ENCODE measurements at places on chromosomes 11 and 22. TPM values are rescaled to one million over a fixed set of nuclear protein-coding genes. Genes with fewer than 3 reads are reported as not detected.

Gene C11orf52
- total RNA-seq: 1.0 TPM

Gene TSGA10IP
- total RNA-seq: not detected

Gene KRTAP5-7
- total RNA-seq: not detected

Gene RBMXL2
- not detected for total RNA-seq

Gene EMID1
- 0.40 TPM for total RNA-seq

Gene P2RY2
- total RNA-seq: 19.7 TPM

Gene MRGPRX4
- total RNA-seq: not detected

Gene LDLRAD3
- 1.6 TPM for total RNA-seq

Gene RCN1
- total RNA-seq: 27.6 TPM

Gene ENTHD1
- not detected for total RNA-seq

Gene LIF
- total RNA-seq: 0.64 TPM

Gene SORL1
- total RNA-seq: 11.9 TPM

- DNase-seq: no peak
Measured at GRCh38 chr22:45430871-45431270, 17.4 kb downstream of the RIBC2 start.

DNA sequence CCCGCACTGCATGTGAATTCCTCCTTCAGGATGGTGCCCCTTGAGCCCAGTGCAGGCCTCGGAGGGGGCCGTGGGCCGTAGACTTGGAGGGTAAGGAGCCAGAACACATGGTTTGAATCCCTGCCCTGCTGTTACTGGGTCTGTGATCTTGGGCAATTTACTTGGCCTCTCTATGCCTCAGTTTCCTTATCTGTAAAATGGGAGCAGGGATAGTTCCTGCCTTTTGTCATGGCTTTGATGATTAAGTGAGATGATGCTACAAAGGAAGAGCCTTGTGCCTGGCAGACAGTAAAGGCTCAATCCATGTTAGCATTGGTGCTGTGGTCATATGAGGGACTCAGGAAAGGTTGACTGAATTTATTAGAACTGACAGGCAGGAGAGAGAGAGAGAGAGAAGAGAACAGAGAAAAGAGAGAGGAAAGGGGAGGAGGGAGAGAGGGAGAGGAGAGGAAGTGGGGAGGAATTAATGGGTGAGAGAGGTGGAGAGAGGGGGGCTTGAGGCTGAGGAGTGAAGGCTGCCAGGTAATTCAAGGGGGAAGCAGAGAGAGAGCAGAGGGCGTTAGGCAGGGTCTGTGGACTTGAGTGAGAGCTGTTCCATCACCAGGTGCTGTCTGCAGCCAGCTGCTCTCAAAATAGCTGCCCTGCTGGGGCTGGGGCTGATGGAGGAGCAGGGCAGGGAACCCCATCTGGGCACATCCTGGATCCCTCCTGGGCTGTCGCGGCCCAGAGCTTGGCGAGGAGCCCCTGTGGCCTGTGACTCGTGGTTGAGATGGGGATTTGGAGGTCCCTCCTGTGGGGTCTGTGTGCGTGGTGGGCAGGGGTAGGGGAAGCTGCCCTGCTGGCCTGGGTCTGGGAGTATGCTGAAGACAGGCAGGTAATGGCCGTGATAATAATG lies 44.1 kb downstream of the MCM5 start:
- no peak for DNase-seq

GRCh38 chr11:71930556-71931244 lies 1.9 kb downstream of the RNF121 start:
- DNase-seq: no peak

- DNase-seq: peak; percentile 20
Measured at GRCh38 chr11:1163911-1164735, 6.4 kb downstream of the MUC5AC start.

DNA sequence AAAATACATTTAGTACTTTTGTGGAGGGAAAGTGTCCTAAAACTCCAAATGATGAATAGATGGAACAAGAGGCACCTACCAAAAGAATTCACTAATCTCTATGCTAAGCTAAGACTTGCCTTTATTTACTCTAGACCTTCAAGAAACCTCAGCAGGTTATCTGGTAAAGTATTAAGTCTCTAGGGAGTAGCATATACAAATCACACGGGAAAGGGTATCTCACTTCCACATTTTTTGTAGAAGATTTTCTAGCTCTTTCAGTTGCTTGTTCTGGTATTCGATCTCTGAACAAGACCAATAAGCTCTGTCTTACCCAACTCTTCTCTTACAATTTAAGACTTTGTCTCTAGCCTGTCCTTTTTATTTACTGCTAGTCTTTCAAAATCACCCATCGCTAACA lies 18.1 kb upstream of the CADM1 start:
- DNase-seq: no peak

DNA sequence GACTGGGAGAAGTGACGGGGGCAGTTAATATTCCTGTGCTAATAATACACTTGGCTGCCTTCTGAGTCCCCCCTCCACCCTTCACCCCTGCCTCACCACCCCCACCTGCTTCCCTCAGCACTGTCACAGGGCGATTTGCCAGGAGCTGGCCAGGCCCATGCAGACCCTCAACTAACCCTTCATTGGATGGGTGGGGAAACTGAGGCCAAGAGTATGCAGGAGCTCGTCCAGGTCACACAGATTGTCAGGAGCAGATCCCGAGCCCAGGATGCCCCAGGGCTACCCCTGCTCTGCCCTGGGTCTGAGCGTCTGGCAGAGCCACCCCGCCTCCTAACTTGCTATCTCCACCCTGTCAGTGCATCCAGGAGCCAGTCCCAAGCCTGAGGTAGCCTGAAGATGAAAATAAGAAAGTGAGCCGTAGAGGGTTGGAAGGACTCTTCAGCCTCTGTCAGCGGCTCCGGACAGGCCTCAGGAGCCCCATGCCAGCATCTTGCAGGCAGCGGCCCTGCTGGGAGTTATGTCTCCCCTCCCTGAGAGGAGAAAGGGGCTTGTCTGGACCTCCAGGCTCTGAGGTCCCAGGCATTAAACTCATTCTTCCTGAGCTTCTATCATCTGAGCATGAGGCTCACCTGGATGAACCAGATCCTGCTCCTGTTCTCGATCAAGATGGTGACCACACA lies 6.2 kb downstream of the TPBGL start:
- DNase-seq: no peak

DNA sequence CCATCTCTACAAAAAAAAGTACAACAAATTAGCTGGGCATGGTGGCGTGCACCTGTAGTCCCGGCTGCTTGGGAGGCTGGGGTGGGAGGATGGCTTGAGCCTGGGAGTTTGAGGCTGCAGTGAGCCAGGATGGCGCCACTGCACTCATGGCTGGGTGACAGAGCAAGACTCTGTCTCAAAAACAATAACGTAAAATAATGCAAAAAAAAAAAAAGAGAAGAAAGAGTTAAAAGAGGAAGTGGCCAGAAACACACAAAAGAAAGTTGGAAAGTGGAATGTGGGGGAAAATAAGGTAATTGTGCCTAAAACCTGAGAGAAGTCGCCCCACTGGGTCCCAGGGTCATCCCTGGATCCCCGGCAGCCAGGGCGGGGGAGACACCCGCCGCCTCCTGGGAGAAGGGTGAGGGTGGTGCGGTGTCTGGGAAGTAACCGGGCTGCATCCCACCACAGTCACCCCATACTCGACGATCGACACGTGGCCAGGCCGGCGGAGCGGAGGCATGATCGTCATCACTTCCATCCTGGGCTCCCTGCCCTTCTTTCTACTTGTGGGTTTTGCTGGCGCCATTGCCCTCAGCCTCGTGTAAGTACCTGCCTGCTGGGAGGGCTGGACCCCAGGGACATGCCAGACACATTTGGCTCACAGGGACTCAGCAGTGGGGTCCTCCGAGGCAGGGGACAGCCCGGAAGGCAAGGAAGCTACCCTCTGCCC lies 8.1 kb downstream of the UPK3A start:
- no peak for DNase-seq

GRCh38 chr11:86810288-86810687 lies 9.9 kb downstream of the PRSS23 start:
- DNase-seq: no peak

- peak; percentile 27 for DNase-seq
Measured at GRCh38 chr11:27720277-27720830, 20.1 kb upstream of the BDNF start.

DNA sequence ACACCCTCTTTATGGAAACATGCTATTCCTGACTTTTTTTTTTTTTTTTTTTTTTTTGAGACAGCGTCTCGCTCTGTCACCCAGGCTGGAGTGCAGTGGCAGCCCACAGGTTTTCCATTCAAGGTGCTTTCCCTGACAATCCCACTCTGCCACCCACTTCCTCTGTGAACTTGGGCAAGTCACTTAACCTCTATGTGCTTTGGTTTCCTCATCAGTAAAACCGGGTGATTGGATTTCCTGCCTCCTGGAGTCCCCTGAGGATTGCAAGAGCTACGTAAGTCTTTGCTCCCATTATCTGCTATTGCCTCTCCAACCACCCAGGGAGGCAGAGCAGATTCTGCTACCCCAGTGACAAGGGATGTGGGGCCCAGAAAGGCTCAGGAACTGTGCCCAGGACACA lies 54.1 kb downstream of the CELSR1 start:
- no peak for DNase-seq

DNA sequence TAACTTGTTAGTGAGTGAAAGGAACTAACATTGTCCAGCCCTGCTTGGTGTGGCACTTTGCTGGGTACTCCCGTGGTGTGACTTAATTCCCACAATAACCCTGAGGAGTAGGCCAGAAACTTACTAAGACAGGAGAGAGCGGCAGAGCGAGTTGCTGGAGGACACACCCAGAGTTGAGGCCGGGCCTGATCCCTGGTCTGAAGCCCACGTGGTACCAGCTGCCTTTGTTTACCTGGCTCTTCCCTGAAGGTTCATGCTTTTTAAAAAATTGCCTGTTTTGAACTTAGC lies 594 bp downstream of the MPST start:
- DNase-seq: peak; percentile 44

DNA sequence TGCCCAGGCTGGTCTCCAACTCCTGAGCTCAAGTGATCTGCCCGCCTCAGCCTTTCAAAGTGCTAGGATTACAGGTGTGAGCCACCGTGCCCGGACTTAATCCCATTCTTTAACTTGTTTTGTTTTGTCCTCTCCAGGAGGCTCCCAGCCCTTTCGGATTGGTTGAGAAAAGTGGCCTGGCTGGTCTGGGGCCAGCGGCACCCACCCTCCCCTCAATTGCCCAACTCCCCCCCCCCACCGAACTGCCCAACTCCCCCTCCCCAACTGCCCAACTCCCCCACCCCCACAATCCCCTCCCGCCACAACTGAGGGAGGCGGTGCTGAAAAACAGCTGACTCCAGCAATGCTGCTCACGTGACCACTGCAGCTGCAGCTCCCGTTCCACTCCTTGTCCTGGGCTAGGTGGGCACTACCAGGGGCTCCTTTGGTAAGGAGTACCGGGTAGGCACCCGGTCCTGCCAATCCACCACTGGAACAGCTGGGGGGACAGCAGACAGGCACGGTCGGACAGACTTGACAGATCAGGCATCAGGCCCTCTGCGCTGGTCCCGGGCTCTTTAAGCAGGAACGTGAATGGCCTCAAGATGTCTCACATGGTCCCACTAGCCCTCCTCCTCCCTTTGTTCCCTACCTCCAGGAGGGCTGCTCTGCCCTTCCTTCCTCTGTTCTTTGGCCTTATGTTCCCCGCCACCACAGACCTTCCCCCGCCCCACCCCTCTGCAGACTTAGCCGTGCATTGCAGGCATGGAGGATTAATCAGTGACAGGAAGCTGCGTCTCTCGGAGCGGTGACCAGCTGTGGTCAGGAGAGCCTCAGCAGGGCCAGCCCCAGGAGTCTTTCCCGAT lies at the start of gene TCN2:
Gene TCN2 (plus strand): TSS at position 720 of the 845 bp plus-strand sequence. CDS start 158 bp downstream, outside the sequence.
- peak; percentile 72 for DNase-seq

DNA sequence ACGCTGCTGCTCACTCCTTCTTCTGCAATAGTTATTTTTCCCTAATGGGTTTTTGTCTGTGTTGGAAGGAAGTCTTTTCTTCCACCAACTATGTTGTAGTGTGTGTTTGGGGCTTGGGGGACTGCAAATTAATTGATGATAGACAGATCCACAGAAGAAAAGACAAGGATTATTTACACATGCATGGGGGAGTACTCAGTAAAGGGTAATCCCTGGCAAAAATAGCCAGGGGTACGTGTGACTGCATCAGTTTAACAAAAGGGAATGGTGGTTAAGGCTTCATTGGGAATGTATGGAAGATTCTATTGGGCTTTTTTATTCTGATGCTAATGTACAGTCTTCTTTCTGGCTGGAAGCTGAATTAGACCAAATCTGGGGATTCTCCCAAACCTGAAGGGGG lies 20.2 kb upstream of the FEZ1 start:
- DNase-seq: no peak

- DNase-seq: peak; percentile 28
Measured at GRCh38 chr22:49599039-49599438, 228.6 kb downstream of the BRD1 start.

DNA sequence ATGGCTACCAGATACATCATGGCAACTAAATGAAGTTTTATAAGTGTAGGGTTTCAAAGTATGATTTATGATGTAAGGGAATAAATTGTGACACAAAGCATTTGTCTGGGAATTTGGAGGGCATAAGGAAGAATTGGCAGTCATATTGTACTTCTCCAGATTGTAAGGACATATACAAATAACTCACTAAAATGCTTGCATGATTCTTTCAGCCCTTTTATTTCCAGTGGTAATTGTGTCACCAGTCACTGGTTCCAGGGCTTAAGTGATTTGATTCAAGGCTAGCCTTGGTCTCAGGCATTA lies 299.4 kb upstream of the ANO5 start:
- DNase-seq: no peak

DNA sequence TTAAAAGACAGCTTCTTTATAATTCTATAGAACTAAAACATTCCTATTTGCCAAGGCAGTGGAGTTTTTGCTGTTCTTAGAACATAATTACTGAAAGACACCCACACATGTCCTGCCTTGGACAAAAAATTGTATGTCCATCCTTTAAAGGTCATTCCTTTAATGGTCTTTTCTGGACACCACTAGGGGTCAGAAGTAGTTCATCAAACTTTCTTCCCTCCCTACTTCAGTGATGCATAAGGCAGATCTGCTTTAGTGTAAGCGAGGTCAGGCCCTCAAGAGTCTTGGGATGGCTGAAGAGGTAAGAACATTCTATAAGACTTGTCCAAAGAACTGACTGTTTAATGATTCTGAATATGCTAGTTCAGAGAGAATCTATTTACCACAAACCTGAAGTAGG lies 4.3 kb upstream of the OR51V1 start:
- DNase-seq: no peak

DNA sequence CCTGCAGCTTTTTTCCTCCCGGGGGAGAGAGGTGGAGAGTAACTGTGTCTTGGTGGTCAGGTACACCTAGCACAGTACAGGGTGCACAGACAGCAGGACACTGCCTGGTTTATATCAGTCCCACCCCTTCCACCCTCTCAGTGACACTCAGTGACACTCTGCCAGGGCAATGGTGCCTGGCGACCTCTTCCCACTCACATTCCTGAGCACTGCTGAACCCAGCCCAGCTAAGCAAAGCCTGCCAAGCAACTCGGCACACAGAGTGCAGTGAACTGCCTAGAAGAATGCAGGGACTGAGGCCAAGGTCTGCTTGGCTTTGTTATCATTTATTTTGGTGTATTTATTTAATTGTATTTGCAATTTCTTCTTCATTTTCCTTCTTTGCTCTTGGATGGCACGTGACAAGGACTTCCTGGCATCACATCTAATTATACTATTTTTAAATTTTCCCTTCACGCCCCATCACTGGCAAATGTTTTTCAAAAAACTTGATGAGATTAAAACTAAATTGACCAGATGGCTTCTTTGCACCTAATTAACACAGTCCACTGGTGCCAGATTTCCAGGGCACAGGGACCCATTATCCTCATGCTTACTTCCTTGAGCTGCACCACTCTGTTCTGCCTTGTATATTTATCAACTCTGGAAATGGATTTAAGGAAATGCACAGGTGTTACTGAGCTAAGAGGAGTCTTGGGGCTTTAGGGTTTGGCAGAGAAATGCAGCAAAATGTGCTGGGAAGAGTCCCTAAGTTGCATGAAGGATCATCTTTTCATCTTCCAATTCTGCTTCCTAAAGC lies 205.6 kb downstream of the ADAMTS15 start:
- DNase-seq: peak; percentile 91

GRCh38 chr11:73326929-73327811 lies 19.1 kb downstream of the ARHGEF17 start:
- peak; percentile 41 for DNase-seq

All from left ventricle myocardium superior (tissue), 1 donor.